Stimulated activated CD4-positive, alpha-beta T cell treated with anti-CD3 and anti-CD28 coated beads, Interleukin-1b, Interleukin-23, amount 100 ng/mL, for 24 hours (primary cell): ENCODE measurements at places on chromosomes 2 and 18.

GRCh38 chr2:127740665-127741288 lies 39.5 kb downstream of the SFT2D3 start:
- DNase-seq: no peak

- DNase-seq: no peak
These were observed 2.6 kb upstream of the TNFAIP6 start for GRCh38 chr2:151354807-151355206.

DNA sequence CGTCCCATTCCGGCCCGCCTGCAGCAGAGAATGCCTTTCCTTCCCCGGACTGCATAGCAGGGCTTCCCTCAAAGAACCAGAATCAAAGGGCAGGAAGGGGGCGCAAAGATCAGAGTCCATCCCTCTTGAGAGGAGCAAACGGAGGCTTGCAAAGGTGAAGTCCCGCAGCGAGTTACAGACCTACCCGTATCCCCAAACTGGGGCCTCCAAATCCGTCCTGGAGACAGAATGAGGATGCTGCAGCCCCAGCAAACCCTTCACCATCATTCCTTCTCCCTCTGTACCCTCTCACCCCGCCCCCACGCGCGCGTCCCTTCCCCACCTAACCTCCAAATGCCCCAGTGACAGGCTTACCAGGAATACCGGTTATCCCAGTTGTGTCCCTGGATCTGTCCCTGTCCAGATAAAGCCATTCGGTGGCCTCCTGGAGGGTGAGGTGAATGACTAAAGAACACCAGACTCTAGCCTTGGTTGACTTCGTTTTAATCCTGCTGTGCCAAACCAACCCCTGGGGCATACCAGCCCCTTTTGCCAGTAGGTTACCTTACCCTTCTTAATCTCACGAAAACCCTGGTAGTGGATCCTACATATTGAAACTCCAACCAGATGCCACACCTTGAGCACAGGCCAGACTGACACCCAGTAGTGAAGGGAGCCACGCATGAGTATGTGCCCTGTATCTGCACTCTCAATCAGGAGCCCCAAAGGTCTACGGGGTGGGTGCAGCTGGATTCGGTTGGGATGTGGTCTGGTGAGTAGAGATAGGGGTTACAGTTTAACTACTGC lies 961 bp upstream of the SLC40A1 start:
- no peak for DNase-seq

- no peak for DNase-seq
These were observed 32.3 kb downstream of the CHN1 start for GRCh38 chr2:174972924-174973323.

GRCh38 chr2:172437419-172438341 lies 10.3 kb downstream of the ITGA6 start:
- peak; percentile 55 for DNase-seq

DNA sequence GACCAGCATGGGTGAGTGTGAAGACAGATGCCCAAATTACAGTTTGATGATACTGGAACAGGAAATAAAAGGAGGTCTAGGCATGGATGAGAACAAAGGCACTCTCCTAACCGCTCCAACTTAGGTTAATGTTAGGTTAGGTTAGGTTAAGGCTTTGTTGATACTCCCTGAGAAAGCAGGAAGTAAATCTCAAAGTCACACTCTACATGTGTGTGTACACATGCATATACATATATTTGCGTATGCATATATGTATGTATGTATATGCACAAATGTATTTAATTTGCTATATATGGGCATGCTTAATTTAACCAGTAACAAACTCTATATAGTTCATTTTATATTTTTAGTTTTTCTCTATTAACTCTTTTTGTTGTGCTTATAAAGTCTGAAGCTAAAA lies 139.3 kb downstream of the UPP2 start:
- DNase-seq: no peak

GRCh38 chr2:67346718-67347407 lies 50.3 kb upstream of the ETAA1 start:
- no peak for DNase-seq

DNA sequence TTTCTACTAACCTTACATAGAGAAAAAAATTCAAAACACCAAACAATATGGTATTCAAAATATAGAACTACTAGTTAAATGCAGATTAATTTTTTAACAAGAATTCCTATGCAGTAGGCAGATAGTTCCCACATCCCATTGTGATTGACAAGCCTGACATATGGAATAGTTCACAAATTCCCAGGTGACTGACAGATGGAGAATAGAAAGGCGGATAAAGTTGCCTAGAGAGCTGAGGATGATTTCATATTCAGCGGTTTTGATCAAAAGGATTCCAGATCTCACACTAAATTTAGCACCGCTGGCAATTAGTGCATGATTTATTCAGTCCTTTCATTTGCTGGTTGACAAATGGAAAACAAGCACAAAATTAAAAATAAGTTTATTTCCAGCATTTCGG lies 733.7 kb upstream of the POU3F3 start:
- no peak for DNase-seq

DNA sequence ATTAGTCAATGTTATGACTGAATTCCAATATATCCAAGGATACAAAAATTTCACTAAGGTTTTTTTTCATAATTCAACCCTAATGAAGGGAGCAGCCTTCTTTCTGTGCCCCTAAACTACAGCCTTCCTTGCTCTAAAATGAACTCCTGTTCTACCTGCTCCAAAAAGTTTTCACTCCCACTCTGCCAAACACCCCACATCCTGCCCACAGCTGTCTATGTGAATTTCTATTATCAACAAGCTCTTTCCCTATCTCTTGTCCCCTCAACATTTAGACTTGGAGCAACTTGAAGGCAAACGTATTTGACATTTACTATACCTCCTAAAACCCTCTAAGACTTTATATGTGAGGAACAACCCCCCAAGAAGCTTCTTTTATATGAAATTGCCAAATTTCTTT lies 2.5 kb downstream of the STAT4 start:
- DNase-seq: no peak
